NCI-H2081 treated with DMSO at 0.1 percent for 48 hours (cell line): ENCODE measurements at places on chromosomes 2 and 18.

GRCh38 chr2:144449028-144449406, 70.9 kb downstream of the ZEB2 start:
- DNase-seq: no peak

- no peak for DNase-seq
Measured at GRCh38 chr2:232075080-232075479, 113.6 kb downstream of the DIS3L2 start.

- DNase-seq: no peak
Measured at GRCh38 chr2:26579723-26580040, 61.5 kb downstream of the CIB4 start.

- no peak for DNase-seq
Measured at GRCh38 chr2:1791685-1792435, 47.5 kb upstream of the PXDN start.

DNA sequence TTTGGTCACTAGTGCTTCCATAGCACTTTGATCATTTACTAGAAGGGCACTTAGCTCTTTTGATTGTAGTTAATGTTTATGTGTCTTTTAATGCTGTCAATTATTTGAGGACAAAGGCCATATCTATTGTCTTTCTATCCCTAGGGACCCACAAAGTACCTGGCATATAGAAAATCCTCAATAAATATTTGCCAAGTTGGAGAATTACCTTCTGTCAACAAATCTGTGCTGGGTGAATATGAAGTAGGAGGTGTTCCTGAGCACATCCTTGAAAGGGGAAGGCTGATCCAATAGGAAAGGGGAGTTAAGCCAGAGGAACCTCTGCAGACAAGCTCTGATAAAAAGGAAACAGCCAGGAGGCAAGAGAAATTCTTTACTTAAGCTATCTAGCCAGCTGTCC, 8.2 kb downstream of the DPP4 start:
- peak; percentile 12 for DNase-seq

- no peak for DNase-seq
Measured at GRCh38 chr2:213119061-213119809, 32.2 kb downstream of the IKZF2 start.

GRCh38 chr2:234733093-234733489, 218.7 kb upstream of the SH3BP4 start:
- DNase-seq: no peak

GRCh38 chr2:236618370-236618769, 48.7 kb downstream of the ACKR3 start:
- DNase-seq: no peak

DNA sequence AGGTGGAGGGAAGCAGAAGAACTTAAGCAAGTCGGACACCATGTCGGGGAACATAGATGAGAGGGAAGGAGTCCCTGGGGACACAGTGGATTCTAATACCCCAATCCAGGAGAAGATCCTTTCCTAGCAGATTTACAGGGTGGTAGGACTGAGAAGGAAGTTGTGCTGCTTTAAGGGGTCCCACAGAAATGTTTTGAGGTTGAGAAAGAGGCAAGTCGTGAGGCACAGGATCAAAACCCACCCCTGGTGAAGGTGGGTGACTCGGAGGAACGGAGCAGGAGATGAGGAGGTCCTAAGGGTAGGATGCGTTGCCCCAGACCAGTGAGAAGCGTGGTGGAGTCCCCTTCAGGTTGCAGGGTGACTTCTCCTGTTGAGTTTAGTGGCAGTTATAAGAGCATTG, 32.7 kb downstream of the DCDC2C start:
- no peak for DNase-seq

DNA sequence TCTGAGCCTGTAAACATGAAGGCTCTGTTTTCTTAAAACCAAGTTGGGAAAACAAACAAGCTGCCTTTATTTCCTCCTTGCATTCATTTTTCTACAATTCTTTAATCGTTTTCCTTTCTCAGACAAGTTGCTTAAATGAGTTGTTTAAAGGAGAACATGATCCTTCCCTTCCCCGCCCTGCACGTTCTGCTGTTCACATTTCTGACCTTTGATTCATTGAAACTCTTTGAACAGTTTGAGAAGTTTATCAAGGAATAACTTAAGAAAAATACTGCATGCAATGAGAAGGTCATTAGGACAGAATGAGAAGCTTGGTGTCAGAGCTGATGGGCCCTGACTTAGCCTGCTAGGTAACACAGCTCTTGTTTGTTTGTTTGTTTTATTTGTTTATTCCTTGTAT, 181.6 kb downstream of the PARD3B start:
- DNase-seq: no peak

GRCh38 chr18:36492604-36493329, 195.3 kb downstream of the FHOD3 start:
- no peak for DNase-seq

GRCh38 chr2:235064976-235065375, 113.2 kb downstream of the SH3BP4 start:
- no peak for DNase-seq

DNA sequence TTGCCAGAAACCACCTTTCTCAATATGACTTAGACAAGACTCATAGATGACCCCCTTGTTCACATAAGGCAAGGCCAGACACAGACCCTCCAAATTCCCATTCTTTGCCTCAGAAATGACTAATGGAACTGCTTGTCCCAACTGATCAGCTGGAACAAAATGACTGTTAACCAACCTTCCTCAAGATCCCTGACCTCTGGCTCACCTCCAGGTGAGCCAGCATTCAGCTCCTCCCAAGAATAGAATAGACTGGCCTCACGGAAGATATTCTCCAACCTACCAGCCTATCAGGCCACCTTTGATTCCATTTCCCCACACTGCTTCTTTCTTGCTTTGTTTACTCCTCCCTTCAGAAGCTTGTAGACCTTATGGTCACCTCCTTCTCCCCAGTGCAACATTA, 195.7 kb upstream of the VWC2L start:
- no peak for DNase-seq

GRCh38 chr2:168730344-168730743, 72.1 kb upstream of the NOSTRIN start:
- no peak for DNase-seq

DNA sequence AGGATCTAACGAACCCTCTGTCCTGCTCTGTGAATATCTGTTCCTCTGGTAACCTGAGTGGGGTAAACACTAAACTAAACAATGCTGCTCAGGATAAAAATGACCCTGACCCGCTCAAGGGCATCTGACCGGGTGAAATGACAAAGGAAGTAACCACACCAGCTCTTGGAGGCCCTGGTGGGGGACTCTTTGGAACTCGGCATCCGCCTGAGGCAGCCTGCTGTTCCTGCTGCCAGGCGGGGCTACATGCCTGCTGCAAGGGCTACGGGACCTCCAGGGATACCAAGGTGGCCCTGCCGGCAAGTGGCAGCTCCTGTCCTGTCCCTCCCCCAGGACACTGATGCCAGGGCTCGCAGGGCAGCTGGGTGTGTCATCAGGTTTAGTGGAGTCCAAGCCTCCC, 273.3 kb downstream of the HDAC4 start:
- no peak for DNase-seq
